ENCODE measurements at places on chromosomes 3 and 15.

GRCh38 chr15:70766597-70766996 is 3.2 kb upstream of the UACA start:
- ATAC-seq, result no peak

- no peak for ATAC-seq
Measured at GRCh38 chr3:101690972-101691371, 4.5 kb upstream of the RPL24 start.

DNA sequence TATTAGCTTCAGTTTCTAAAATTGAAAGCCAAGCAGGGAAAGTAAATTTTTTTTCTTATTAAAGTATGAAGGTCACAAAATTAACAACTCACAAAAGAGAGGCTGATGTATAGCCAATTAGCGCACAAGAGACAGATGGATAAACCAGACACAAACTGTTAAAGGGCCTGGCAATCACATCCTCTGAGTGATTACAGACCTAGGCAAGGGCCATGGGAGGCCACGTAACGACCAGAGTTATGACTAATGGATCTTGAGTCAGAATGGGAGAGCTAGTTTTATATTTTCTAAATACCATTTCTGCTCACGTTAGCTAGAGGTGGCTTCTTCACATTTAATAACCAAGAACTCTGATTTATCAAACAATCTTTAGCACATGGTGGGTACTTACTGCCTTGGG is 17.8 kb upstream of the SCAMP5 start:
- ATAC-seq, result no peak

DNA sequence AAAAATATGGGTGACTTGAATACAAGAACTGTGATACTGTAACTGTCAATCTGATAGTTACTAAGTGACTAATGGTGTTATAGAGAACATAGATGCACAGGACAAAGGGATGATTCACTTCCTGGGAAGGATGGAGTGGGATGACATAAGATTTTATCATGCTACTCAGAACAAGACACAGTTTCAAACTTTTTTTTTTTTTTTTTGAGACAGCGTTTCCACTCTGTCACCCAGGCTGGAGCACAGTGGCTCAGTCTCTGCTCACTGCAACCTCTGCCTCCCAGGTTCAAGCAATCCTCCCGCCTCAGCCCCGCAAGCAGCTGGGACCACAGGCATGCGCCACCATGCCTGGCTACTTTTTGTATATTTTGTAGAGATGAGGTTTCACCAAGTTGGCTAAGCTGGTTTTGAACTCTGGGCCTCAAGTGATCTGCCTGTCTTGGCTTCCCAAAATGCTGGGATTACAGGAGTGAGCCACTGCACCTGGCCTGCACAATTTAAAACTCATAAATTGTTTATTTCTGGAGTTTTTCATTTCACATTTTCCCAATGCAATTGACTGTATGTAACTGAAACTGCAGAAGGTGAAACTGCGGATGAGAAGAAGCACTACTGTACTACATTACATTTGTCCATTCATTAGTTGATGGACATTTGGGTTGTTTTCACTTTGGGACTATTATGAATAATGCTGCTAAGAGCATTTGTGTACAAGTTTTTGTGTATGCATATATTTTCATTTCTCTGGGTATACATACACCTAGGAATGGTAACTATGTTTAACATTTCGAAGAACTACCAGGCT is 40.6 kb downstream of the ADIPOQ start:
- no peak for ATAC-seq

GRCh38 chr3:51686512-51687215 is 15.6 kb downstream of the TEX264 start:
- peak; percentile 54 for ATAC-seq

- ATAC-seq, result no peak
Measured at GRCh38 chr3:28134792-28135375, 106.5 kb upstream of the CMC1 start.

- no peak for ATAC-seq
Measured at GRCh38 chr15:39365161-39365560, 215.7 kb upstream of the THBS1 start.

DNA sequence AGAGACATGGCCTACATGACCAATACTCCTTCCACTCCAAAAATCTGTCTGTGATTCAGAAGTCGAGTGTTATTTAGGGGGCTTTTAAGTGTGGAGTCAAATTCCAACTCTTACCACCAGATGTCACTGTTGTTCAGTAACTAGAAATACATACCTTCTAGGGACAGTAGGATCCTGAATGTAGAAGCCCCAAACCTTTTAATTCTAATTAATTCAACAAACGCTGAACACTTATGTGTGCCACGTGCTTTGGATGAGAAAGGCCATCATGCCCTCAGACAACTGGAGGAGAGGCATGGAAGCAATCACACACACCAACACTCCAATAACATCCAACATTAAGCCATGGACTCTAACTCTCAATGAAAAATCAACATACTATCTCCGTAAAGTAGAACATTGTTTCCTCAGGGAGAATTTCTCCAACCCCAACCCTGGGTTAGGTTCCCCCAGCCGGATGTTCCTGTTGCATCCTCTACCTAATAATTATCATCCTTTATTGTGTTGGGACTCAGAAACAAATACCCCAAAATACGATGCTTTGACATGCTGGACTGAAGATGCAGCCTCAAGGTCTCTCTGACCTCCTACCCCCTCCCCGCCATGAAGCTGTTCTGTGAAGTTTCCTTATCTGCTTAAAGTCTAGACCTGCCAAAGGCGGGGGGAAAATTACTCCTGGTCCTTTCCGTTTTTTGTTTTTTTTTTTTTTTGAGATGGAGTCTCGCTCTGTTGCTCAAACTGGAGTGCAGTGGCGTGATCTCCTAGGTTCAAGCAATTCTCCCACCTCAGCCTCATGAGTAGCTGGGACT is 8.0 kb upstream of the CCDC13 start:
- peak; percentile 27 for ATAC-seq

GRCh38 chr3:194548346-194549321 is 61.8 kb upstream of the ATP13A3 start:
- ATAC-seq, result no peak

GRCh38 chr3:190716211-190716610 is 146.3 kb downstream of the GMNC start:
- no peak for ATAC-seq

- no peak for ATAC-seq
Measured at GRCh38 chr3:174191895-174192294, 667.2 kb upstream of the NAALADL2 start.

- ATAC-seq, result no peak
Measured at GRCh38 chr3:58387650-58388546, 45.7 kb downstream of the PDHB start.

DNA sequence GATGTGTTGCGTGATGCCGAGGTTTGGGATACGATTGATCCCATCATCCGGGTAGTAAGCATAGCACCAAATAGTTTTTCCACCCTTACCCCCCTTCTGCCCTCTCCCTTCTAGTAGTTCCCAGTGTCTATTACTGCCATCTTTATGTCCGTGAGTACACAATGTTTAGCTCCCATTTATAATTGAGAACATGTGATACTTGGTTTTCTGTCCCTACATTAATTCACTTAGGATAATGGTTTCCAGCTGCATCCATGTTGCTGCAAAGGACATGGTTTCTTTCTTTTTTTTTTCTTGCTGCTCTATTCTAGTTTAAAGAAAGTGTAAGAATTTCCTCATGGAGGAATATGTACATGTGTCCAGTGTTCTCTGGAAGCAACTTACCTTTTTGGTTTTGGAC is 51.8 kb downstream of the NSUN3 start:
- ATAC-seq, result no peak

- ATAC-seq, result no peak
Measured at GRCh38 chr3:171874879-171875278, 31.7 kb downstream of the TMEM212 start.

DNA sequence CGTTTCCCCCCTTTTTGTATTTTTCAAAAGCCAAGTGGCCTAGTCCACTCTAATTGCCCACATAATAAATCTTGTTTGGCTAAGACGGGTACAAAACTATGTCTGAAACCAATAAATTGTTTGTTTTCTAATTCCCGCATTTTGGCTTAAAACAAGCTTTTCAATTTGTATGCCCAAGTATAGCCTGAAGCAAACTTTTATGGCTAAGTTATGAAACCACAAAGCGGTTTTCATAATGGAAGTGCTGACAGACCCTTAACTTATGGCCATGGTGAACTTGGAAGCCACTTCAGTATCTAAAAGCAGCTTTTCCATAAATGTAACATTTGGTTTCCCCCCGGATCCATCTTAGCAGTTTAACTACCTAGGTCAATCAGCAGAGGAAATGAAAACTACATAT is 29.9 kb upstream of the POLR2M start:
- ATAC-seq, result no peak

DNA sequence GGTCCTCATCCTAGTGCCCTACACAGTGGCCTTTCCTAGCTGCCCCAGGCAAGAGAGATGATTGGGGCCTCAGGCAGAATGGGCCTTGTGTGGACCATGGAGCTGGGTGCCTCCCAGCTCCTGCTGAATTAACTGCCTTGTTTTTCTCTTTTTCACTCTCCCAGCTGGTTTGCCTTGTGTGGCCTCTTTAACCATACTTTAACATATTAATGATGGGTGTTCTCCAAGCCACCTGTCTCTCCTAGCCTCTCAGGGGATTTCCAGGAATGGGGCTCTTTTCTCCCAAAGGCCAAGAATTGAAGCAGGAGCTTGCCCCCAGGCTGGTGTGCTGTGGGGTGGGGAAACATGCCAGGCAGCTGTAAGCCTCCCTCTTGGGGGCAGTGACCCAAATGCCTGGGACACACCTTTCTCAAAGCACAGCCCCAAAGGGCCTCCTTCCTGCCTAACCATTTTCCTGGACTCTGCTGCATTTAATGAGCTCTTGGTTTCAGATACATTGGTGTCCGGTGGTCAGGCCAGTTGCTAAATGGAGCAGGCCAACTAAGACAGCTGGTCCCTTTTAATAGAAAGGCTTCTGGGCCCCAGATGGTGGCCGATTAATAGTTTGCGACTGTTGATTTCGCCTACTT is 5.6 kb downstream of the ALPK3 start:
- ATAC-seq, result no peak

DNA sequence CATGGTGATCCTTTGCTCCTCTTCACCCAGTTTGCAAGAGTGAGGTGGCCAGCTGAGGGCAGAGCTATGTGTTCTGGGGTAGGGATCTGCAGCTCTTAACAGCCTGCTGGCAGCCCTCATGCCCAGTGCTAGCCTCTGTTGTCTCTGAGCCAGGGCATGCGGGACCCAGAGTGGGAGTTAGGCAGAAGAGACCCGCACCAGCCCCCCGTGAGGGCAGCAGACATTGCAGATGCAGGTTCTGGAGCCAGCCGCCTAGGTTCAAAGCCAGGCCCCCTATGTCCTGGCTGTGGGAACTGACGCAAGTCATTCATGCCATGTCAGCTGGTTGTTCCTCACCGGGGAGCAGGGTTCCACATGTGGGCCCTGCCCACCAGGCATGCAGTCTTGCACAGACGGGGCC is 74.7 kb downstream of the DNAJB8 start:
- no peak for ATAC-seq

DNA sequence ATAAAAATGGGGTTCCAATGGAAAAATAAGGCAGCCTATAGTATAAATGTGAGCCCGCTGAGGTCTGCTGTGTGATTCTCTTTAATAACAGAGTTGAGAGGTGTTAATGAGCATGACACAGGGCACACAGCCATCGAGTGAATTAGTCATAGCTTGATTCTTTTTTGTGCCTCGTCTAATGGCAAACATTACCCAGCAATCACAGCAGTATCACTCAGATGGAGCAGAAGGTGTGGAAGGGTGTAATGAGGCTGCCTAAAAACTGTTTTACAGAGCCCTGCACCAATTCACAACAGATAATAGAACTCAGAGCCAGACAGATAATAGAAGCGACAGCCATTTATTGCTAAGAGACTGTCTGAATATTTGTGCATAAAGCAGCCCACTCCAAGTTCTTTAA is 178.6 kb upstream of the TPRG1 start:
- no peak for ATAC-seq

GRCh38 chr3:53134631-53135232 is 4.5 kb upstream of the RFT1 start:
- peak; percentile 69 for ATAC-seq

DNA sequence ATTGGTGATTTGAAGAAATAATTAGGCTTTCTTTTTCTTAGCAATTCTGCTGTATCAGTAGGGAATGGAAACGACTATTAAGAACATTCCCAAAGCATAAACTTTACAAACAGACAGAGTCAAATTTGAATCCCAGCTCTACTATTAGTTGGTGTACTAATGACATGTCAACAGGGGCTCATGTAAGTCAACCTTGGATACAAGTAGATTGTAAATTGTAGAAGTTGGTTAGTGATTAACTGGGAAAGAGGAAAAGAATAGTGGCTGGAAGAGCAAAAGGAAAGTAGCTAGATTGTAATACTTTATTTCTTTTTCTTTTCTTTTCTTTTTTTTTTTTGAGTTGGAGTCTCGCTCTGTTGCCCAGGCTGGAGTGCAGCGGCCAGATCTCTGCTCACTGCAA is 38.6 kb upstream of the DPPA4 start:
- ATAC-seq, result no peak

DNA sequence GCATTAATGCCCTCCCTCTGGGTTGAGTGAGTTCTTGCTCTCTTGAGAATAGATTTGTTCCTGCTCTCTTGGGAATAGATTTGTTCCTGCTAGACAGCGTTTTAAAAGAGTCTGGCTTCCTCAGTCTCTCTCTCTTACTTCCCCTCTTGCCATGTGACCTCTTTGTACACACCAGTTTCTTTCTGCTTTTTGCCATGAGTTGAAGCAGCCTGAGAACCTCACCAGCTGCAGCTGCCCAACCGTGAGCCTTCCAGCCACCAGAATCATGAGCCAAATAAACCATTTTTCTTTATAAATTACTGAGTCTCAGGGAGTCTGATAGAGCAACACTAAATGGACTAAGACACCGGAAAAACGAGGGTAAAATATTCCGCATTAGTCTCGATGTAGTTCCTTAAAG is 253.6 kb downstream of the CNTN6 start:
- ATAC-seq, result no peak

GRCh38 chr15:41564286-41564959 is 5.4 kb downstream of the TYRO3 start:
- no peak for ATAC-seq

- ATAC-seq, result peak; percentile 37
Measured at GRCh38 chr3:16533928-16534574, 20.6 kb upstream of the RFTN1 start.

DNA sequence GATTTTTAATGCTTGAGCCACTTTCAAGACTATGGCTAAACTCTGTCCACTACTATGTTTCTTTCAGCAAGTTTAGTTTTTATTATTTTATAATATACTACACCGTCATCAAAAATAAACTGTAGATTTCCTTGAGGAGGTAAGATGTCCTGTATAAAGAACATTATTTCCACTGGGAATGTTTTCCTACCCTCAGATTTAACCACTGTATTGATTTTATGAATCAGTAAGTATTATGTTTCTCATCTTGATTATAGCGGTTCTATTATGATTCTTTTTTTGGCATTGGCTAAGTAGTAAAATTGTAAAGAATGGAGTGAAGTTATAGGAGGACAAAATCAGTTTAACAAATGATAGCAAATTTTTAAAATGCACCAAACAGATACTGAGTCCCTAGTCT is 44.4 kb downstream of the ADAM10 start:
- no peak for ATAC-seq

DNA sequence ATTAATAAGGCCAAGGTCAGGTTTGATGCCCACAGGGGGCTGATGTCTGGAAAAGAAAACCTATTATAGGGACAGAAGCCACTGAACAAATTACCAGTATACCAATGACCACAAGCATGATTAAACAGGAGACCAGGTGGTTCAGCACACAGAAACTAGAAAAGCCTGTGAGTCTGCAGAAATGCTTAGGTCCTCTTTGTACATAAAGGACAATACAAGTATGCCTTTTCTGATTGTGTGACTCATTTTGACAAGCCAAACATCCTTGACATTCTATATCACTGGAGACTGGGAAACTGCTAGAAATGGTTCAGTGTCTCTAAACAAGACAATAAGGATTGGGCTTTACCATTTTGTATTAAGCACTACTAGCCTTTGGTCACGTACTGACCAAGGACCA is 113.2 kb upstream of the MYO5C start:
- ATAC-seq, result no peak

GRCh38 chr15:39610665-39611064 is 29.8 kb downstream of the THBS1 start:
- ATAC-seq, result no peak

Measured in gastroesophageal sphincter (tissue), 4 donors.